ENCODE measurements at places on chromosomes 6 and 20.

- DNase-seq, result no peak
Observed at GRCh38 chr6:15927531-15928225, 201.2 kb upstream of the MYLIP start.

- no peak for DNase-seq
Observed at GRCh38 chr6:37121556-37121955, 48.4 kb upstream of the PIM1 start.

DNA sequence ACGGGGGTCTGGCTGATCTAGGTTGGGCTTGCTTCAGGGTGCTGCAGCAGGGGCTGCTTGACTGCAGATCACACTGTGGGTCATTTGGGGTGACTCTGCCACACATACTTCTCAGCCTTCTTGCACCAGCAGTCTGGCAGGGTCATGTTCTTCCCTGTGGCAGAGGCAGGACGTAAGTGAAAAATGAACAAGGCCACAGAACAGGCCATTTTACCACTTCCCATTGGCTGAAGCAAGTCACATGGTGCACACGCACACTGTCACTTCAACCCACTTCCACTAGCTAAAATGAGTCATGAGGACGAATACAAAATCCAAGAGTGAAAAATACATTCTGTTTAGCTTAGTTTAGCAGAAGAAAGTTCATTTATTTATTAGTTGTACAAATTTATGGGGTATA, 168.6 kb upstream of the GGTLC1 start:
- DNase-seq, result no peak

GRCh38 chr6:125752773-125753172, 3.3 kb downstream of the HEY2 start:
- no peak for DNase-seq

- DNase-seq, result no peak
Observed at GRCh38 chr6:118783931-118784550, 109.9 kb upstream of the ASF1A start.

DNA sequence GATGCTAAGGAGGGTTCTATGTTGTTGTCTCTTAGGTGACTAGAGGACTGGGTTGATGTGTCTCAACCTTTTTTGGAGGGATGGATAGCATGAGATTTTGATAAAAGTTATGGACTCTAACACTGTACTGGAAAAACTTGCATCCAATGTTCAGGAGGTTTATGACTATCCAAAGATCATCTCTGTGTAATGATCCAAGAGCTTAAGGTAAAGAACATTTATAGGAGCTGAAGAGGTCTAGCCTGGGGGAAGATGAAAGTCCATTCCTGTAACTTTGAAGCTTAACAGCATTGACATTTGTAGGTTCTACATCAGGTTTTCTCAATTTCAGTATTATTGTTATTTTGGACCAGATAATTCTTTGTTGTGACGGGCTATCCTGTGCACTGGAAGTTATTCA, 48.9 kb downstream of the ESF1 start:
- no peak for DNase-seq

DNA sequence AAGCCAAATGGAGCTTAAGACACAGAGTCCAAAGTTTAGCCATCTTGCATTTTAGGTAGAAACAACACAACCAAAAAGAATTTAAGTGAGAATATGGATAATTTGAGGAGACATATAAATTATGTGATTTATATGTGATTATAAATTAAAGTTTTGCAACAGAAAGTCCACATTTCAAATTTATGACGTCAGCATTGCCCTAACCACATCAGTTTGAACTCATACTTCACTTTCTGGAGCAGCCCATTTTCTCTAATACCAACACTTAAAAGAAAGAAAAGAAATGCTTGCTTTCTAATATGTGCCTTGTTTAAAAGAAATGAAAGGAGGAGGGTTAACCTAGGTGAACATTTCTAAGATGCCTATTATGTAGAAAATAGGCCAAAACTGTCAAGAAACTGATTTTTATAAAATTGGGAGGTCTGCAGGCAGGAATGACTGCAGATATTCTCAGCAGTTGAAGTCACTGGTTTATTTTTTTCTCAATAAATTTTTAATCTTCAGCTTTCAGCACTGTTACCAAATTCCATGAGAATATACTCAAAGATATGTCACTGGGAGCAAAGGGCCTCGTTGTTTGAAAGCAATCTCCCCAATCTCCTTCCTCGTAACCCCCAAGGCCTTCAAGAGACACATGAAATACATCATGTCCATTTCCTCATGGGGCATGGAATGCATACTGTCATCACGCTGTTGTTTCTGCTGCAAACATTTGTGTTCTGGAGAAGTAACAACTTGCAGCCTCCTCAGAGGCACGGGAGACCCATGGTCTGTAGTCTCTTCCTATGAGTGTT, 137.8 kb downstream of the SOD2 start:
- no peak for DNase-seq

- no peak for DNase-seq
Observed at GRCh38 chr6:72832271-72832670, 210.4 kb downstream of the KCNQ5 start.

GRCh38 chr6:29509239-29509638, 21.5 kb upstream of the MAS1L start:
- no peak for DNase-seq

GRCh38 chr20:8664778-8665177, 404.1 kb upstream of the PLCB4 start:
- no peak for DNase-seq

GRCh38 chr20:25300496-25301170, 52.7 kb downstream of the PYGB start:
- no peak for DNase-seq

DNA sequence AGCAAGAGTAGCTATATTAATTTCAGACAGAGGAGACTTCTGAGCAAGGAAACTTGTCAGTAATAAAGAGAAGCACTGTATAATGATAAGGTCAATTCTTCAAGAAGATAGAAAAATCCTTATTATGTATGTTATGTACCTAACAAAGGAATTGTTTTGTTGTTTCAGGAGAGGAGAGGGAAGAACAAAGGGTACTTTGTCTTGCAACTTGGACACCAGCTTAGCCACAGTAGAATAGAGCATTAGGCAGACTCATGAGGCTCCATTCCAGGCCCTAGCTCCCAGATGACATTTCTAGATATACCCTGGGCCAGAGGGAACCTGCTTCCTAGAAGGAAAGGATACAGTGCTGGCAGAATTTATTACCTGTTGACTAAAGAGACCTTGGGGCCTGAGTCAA, 6.5 kb upstream of the NUS1 start:
- DNase-seq, result no peak

- peak; percentile 27 for DNase-seq
Observed at GRCh38 chr20:57663241-57663640, 43.0 kb upstream of the ZBP1 start.

DNA sequence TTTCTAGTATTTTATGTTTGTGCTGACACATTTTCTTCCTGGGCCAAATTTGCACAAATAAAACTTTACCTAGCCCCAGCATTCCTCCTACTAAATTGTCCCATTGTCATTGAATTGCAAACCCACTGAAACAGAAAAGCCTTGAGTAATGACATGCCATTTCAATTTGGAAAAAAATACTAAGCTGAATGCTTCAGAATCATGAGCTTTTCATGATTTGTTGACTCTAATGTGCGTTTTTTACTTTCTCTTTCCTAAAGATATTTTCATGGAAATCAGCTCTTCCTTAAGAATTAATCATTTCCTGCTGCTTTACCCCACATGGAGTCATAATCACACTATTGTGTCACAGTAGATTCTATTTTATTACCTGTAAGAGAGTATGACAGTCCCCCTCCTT, 47.4 kb downstream of the TRDN start:
- DNase-seq, result no peak

DNA sequence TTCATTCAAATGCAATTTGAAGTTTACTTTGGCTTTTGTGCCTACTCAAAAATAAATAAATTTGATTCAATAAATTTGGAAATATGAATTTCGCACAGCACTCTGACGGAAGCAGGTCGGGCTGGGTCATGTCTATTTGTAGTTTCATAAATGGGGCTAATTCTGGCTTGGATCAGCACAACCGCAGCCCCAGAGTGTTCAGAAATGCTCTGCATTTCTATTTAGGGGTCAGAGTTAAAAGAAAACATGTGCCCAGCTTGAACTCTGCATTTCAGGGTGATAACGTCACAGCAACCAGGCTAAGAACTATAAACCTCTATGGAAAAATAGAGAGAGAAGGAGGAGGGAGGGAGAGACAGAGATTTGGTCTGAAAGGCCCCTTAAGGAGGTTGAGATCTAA, 480.9 kb upstream of the NOX3 start:
- no peak for DNase-seq

DNA sequence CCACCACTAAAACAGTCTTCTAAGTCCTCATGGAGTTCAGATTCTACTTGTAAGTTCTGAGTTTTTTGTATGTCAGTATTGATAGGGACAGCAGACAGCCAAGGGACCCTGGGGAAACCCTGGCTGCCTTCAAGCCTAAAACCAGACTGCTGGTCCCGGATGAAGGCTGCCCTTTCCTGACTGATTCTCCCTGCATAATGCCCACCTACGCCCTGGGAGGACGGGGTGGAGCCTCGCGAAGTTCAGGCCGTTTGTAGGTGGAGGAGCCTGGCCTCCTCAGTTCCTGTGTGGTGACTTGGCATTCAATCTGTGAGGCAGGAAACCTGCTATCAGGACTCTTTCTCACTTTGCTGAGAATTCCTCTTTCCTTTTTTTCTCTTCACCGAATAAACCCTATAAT, 120.3 kb upstream of the LGSN start:
- DNase-seq, result no peak

- no peak for DNase-seq
Observed at GRCh38 chr20:36848078-36848660, 27.8 kb upstream of the TLDC2 start.

- DNase-seq, result peak; percentile 84
Observed at GRCh38 chr20:46512943-46513844, at the start of gene ZNF334. ZNF334 (minus strand) TSS chr20:46513559; CDS start chr20:46512102, 1,457 bp downstream.

- DNase-seq, result peak; percentile 49
Observed at GRCh38 chr20:13552061-13552460, 86.7 kb downstream of the TASP1 start.

GRCh38 chr20:1734269-1734858, 76.8 kb upstream of the SIRPG start:
- DNase-seq, result no peak

GRCh38 chr6:157867981-157868380, 44.9 kb downstream of the SNX9 start:
- no peak for DNase-seq

GRCh38 chr20:57899554-57899953, 189.7 kb upstream of the PMEPA1 start:
- DNase-seq, result no peak

DNA sequence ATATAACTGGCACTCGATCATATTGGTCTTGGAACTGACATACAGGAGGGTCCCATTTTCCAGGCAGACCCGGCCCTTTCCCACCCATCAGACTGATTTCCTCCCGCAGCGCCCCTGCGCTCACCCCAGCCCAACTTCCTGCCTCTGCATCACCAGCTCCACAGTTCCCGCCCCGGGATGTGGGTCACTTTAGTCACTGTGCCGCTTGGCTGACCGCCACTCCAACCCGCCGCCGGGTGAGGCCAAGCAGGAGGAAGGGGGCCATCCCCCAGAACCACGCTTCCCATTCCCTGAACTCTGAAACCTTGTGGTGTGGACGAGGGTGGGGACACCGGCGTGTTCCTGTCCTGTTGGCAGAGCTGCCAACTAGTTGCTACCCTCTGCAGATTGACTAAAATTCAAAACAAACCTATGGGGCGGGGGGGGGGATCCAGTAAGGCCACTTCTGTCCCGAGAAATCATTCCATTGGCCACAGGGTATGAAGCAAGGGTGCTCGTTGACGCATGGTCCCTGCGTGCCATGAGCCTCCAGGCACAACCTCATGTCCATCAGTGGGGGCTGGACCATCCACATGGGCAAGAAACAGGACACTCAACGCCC, 12.3 kb downstream of the TGM2 start:
- peak; percentile 91 for DNase-seq

- DNase-seq, result peak; percentile 81
Observed at GRCh38 chr6:165662749-165663376, at the start of gene PDE10A. PDE10A (minus strand) TSS chr6:165663241; CDS start chr6:165662811, 430 bp downstream.

DNA sequence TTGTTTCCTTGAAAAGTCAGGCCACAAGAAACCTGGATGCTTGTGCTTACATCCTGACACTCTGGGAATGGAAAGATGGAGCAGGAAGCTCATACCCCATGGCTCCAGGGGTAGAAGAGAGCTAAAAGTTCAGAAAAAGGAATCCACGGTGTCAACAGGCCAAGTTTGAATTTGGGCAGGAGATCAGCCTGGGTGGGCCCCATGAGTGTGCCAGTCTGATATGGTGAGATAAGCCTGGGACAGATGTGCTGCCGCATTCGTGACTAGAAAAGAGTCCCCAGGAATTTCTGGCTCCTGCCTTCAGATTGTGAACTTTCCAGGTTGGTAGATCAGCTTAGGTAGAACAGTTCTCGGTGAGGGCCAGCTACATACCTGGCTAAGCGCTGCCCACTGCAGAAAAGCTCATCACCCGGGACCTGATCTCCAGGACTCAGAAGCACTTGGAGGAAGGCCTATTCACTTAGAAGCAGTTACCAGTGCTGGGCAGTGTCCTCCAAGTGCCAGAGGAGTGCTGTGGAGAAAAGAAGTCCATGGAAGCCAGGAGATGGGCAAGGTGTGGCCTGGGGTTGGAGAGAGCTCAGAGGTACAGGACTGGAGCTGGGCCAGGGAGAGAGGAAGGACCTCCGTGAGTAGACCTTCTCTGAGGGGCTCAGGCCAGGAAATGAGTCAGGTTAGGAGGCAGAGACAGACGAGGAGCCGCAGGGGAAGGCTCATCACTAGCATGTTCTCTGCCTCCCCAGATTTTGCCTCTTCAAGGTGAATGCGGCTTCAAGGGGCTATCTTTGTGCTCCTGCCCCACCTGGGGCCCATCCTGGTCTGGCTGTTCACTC, at the start of gene TSPO2:
Gene TSPO2, plus strand, starts transcription at position 242 of the 830 bp plus-strand sequence. Its CDS starts 519 bp downstream, at position 761.
- DNase-seq, result no peak

DNA sequence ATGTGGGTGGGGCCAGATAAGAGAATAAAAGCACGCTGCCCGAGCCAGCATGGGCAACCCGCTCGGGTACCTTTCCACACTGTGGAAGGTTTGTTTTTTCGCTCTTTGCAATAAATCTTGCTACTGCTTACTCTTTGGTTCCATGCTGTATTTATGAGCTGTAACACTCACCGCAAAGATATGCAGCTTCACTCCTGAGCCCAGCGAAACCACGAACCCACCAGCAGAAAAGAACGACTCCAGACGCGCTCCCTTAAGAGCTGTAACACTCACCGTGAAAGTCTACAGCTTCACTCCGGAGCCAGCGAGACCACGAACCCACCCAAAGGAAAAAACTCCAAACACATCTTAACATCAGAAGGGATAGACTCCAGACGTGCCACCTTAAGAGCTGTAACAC, 76.7 kb downstream of the TFAP2A start:
- DNase-seq, result no peak

DNA sequence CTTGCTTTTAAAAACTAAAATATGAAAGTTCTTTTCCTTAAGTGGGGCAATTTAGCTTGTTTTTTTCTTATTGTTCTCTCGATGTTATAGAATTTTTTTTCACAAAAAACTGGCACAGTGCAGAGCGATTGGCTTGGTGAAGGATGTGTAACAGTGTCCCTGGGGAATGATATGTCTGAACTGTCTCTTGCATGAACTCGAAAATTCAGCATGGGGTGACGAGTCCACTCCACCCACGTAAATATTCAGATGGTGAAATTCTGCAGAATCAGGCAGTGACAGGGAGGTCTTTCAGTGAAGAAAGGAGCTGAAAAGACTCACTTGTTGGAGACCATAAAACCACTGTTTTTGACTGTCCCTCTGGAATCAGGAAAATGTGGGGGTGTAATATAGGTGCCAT, 505.3 kb downstream of the MMUT start:
- DNase-seq, result no peak

All from kidney (tissue), 22 donors.